ENCODE measurements at places on chromosomes 3 and 15. TPM values are rescaled to one million over a fixed set of nuclear protein-coding genes. Genes with fewer than 3 reads are reported as not detected.

The STAB1 gene
- total RNA-seq: 0.33 TPM

The MGLL gene
- 1.1 TPM for total RNA-seq

The CHRNA7 gene
- total RNA-seq: not detected

GRCh38 chr3:55664387-55664786, 177.3 kb upstream of the WNT5A start:
- DNase-seq: no peak

DNA sequence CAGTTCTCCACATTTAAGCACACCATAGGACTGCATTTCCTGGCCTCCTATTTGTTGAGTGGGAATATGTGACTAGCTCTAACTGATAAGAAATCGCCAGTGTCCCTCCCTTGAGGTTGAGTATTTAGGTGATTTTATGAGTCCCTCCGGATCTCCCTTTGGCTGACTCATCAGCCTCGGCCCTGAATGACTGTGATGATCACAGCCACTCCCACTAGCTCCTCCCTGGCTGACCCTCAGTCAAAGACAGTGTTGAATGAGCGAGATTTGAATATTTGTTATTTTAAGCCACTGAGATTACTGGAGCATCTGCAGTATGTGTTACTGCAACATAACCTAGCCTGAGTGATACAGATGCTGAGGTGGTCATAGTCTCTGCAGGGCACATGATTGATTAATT, 515.3 kb downstream of the EPHB1 start:
- DNase-seq: no peak

- no peak for DNase-seq
These were observed 12.1 kb upstream of the UTS2B start for GRCh38 chr3:191342411-191342810.

GRCh38 chr3:186220365-186220764, 111.5 kb upstream of the ETV5 start:
- DNase-seq: no peak

- no peak for DNase-seq
These were observed 34.4 kb downstream of the ZNF106 start for GRCh38 chr15:42456531-42456930.
